Esophagus squamous epithelium (tissue), 5 donors: ENCODE measurements at places on chromosomes 7 and 10.

DNA sequence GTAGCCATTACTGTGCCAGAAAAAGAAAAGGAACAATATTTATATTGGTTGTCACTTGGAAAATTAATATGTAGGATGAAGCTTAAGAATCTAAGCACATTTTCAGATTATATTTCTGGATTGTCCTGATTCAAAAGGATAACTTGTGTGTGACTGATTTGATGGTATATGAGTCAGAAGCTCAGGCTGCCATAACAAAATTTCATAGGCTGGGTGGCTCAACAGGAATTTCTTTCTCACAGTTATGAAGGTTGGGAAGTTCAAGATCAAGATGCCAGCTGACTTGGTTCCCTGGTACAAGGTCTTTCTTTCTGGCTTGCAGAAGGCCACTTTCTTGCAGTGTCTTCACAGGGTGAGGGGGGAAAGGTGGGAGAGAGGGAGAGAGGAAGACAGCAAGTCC is 108.5 kb downstream of the ST7 start:
- DNase-seq = no peak

DNA sequence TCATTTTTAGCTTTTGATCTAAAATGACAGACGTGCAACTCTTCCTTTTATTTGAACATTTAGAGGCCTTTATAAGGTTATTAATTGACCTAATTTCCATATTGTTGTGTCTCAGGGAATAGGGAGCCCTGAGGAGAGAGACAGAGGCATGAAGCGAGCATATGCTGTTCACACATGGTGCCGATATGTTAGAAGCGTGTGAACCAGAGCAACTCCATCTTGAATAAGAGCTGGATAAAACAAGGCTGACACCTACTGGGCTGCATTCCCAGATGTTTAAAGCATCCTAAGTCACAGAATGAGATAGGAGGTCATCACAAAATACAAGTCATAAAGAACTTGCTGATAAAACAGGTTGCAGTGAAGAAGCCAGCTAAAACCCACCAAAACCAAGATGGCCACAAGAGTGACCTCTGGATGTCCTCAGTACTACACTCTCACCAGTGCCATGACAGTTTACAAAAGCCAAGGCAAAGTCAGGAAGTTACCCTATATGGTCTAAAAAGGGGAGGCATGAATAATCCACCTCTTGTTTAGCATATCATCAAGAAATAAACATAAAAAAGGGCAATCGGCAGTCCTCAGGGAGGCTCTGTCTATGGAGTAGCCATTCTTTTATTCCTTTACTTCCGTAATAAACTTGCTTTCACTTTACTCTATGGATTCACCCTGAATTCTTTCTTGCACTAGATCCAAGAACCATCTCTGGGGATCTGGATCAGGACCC is 80.1 kb downstream of the SEC61G start:
- no peak for DNase-seq

DNA sequence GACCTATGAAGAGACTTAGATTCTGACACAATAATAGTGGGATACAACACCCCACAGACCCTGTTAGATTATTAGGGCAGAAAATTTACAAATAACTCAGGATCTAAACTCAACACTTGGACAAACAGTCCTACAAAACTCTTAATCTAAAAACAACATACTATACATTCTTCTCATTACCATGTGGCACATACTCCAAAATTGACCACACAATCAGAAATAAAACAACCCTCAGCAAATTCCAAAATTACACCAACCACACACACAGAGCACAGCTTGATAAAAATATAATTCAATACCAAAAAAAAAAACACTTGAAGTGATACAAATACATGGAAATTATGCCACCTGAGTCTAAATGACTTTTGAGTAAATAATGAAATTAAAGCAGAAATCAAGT is 7.8 kb downstream of the ZNF680 start:
- no peak for DNase-seq

- DNase-seq = no peak
Measured at GRCh38 chr10:3465406-3465891, 292.9 kb upstream of the PITRM1 start.

DNA sequence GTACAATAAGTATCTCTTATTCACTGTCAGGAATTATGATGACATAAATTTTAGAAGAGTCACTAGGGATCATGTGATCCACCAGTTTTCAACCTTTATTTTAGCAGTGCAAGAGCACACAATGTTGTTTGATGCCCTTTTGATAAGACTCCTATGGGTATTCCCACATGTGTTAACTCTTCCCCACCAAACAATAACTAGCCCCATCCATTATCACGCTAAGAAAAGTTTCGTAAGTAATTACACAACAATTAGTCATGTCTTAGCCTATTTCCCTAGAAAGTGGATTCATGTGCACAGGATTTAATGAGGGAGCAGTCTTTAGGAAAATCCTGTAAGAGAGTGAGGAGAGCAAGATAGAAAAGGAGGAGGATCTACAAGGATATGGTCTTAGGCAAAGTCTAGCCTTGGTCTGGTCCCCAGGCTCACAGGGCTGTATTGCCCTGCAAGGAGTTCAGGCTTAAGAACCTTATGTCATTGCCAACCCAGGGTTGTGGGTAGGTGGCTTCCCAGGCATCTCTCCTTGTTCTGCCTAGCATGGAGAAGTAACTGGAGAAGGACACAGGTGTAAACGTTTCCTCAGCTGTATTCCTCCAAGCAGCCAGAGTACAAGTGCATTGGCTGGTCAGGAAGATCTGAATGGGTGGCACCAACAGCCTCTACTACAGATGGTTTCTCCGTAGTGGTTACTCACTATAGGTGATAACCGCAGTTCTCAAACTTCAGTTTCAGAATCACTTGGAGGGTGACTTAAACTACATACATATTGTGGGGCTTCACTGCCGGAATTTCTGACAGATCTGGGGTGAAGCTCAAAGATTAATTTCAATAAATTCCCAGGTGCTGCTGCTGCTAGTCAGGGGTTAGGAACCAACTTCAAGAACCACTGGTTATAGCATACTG is 574.5 kb downstream of the SUGCT start:
- no peak for DNase-seq

- no peak for DNase-seq
Measured at GRCh38 chr10:119542988-119543813, 682 bp upstream of the RGS10 start.

- no peak for DNase-seq
Measured at GRCh38 chr7:16509829-16510228, 16.8 kb upstream of the LRRC72 start.

GRCh38 chr10:122234416-122234815 is 36.7 kb upstream of the BTBD16 start:
- DNase-seq = no peak

GRCh38 chr7:69430384-69431021 is 167.8 kb upstream of the AUTS2 start:
- no peak for DNase-seq

GRCh38 chr10:43749145-43749576 is 100.5 kb upstream of the ZNF32 start:
- no peak for DNase-seq

DNA sequence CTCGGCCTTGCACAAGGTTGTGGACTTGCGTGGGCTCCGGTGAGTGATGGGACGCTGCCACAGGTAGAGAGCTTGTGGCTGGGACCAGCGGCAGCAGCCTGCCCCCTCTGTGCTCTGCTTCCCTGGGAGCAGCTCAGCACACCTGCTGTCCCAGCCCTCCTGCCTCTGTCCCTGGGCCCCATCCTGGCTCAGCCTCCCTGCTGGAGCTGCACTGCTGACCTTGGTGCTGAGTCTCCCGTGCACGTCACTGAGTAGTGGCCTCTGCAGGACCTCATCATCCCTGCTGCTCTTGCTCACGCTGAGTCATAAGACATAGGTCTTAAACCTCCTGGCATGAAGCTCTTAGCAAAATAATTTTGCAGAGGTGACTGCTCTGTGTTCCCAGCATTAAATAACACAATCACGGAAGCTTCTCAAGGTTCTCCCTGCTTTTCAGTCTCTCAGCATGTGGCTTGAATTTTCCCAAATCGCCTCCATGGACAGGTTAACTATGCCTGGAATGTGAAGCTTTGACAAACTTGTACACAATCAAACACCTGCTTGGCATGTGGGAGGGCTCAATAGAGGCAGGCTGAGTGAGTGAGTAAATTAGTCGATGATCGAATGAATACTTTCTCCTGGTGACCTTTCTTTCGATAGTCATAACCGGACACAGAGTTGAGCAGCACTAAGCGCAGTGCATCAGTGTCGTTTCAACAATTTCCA is 63.8 kb upstream of the NPS start:
- DNase-seq = no peak

GRCh38 chr7:91264924-91265681 is 870 bp downstream of the FZD1 start:
- no peak for DNase-seq

DNA sequence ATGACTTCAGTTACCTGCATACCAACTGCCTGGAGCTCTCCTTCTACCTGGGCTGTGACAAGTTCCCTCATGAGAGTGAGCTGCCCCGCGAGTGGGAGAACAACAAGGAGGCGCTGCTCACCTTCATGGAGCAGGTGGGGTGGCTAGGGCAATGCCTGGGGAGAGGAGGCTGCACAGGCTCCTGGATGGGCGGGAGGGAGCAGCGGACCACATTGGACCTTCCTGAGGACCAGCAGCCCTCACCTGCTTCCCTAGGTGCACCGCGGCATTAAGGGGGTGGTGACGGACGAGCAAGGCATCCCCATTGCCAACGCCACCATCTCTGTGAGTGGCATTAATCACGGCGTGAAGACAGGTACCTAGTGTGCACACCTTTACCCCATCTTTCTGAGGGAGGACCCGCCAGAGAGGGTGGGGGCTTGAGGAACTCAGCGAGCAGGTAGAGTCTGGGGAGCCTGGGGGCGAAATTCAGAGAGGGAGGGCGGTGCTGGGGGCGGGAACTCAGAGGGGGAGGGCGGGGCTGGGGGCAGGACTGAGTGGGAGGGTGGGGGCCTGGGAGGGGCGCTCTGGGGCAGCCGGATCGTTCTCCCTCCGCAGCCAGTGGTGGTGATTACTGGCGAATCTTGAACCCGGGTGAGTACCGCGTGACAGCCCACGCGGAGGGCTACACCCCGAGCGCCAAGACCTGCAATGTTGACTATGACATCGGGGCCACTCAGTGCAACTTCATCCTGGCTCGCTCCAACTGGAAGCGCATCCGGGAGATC is 9.0 kb downstream of the AEBP1 start:
- DNase-seq = no peak

GRCh38 chr10:122170802-122171201 is 100.3 kb upstream of the BTBD16 start:
- no peak for DNase-seq

GRCh38 chr10:117646718-117647117 is 104.2 kb downstream of the EMX2 start:
- DNase-seq = no peak

DNA sequence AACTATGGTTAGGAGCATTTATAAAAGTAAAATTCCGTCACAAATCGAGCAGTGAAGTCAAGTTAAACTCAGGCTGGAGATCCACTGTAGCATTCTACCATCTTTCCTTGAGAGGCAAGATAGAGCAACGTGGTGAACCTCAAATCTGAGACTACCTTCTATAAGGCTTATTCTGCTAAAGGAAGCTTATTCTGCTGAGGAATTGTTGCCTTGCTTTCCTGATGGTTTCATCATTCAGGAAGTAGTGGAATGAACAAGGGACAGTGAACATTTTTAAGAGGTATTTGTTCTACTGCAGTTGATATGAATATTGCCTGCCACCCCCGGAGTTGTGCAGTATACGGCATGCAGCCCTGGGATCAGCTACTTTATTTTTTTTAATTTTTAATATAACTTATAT is 170.8 kb downstream of the VPS50 start:
- no peak for DNase-seq

- DNase-seq = no peak
Measured at GRCh38 chr10:102163342-102163989, 11.3 kb downstream of the NOLC1 start.

GRCh38 chr7:33774762-33775523 is 130.4 kb upstream of the BMPER start:
- DNase-seq = no peak

GRCh38 chr10:48640326-48640725 is 35.5 kb upstream of the ARHGAP22 start:
- no peak for DNase-seq

GRCh38 chr7:96097835-96098234 is 224.1 kb downstream of the SLC25A13 start:
- no peak for DNase-seq

- no peak for DNase-seq
Measured at GRCh38 chr10:132616170-132616995, 78.8 kb downstream of the INPP5A start.

GRCh38 chr10:72038458-72039001 is 49.8 kb downstream of the SPOCK2 start:
- no peak for DNase-seq

DNA sequence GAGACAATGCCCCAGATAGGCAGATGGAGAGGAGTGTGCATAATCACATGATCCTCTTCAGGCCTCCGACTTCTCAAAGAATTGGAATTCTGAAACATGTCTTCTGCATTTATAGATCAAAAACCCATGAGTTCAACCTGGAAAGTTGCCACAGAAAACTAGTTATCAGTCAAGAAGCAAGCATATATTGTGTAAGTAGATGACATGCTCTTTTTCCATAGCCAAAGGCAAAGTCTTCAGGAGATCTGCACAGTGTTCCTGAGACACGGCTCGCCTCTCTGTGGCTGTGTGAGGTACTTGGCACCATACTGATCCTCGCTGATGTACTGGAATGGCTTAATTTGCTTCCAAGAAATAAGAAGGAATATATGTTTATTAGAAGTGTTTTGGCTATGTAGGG is 213.5 kb upstream of the MKI67 start:
- no peak for DNase-seq

DNA sequence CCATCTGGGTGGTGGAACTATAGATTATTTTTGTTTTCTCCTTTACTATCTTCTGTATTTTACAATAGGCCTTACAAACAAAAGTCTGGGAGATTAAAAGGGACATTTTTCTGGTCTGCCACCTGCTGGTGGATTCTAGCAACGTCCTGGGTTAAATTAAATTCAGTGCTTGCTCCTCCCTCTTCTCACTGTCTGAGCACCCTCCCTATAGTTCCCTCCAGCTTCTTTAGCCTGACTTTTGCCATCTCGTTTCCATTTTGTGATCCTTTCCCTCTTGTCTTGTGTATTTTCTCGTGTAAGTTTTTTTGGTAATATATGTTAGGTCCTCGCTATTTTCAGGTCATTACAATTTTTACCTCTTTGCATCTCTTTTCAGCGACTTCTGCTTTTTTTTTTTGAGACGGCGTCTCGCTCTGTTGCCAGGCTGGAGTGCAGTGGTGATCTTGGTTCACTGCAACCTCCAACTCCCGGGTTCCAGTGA is 16.1 kb downstream of the ANKRD16 start:
- no peak for DNase-seq

GRCh38 chr10:47079204-47079580 is 168.0 kb downstream of the PTPN20 start:
- no peak for DNase-seq

- no peak for DNase-seq
Measured at GRCh38 chr7:139182363-139182762, 48.7 kb upstream of the UBN2 start.

- no peak for DNase-seq
Measured at GRCh38 chr10:44994752-44995530, 5.8 kb upstream of the ZNF22 start.
